Esophagus muscularis mucosa (tissue), 4 donors: ENCODE measurements at places on chromosomes 12 and 14. TPM values are rescaled to one million over a fixed set of nuclear protein-coding genes. Genes with fewer than 3 reads are reported as not detected.

- no peak for DNase-seq
Observed at GRCh38 chr14:89773644-89774316, 180.8 kb downstream of the EFCAB11 start.

GRCh38 chr12:113497693-113498092 lies 26.0 kb upstream of the LHX5 start:
- DNase-seq = no peak

DNA sequence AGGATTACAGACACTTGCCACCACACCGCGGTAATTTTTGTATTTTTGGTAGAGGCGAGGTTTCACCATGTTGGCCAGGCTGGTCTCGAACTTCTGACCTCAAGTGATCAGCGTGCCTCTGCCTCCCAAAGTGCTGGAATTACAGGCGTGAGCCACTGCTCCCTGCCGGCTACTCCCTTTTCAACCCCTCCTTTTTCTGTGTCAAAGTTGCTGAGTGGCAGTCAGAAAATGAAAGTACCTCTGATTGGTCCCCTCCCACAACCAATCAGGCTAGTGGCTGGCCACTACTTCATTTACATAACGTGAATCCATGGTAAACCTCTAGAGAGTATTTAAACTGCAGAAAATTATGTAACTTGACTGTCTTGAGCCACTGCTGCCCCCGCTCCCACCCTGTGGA lies 5.9 kb downstream of the RESF1 start:
- no peak for DNase-seq

DNA sequence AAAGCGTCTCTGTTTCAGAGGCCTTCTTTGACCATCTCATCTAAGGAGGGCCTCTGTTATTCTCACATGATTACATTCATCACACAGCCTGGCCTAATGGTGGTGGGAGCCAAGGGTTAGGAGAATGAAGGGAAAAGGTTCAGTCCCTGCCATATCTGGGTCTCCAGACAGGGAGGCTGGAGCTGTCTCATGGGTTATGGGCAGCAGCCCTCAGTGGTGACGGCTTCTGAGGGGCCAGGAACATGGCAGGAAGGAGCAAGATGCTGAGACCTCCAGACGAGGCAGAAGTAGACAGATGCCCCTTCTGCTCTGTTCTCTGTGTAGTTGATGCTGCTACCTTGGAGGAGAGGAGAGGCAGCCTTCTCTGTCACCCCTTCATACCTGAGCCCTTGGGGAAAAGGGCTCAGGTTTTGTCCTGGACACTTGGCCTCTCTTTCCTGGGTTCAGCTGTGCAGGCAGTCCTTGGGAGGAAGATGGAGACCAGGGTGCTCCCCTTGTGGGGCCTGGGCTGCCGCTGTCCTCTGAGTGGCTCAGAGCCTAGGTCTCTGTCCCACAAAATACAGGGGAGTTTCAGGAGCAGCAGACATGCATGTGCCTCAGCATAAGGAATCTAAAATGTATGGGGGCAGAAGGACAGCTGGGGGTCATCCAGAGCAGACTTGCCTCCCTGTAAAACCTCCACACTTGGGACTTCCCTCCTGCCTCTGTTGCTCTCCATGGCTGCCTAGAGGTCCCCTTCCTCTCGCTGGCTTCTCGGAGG lies 3.6 kb downstream of the IFI27L2 start:
- DNase-seq = peak; percentile 89

DNA sequence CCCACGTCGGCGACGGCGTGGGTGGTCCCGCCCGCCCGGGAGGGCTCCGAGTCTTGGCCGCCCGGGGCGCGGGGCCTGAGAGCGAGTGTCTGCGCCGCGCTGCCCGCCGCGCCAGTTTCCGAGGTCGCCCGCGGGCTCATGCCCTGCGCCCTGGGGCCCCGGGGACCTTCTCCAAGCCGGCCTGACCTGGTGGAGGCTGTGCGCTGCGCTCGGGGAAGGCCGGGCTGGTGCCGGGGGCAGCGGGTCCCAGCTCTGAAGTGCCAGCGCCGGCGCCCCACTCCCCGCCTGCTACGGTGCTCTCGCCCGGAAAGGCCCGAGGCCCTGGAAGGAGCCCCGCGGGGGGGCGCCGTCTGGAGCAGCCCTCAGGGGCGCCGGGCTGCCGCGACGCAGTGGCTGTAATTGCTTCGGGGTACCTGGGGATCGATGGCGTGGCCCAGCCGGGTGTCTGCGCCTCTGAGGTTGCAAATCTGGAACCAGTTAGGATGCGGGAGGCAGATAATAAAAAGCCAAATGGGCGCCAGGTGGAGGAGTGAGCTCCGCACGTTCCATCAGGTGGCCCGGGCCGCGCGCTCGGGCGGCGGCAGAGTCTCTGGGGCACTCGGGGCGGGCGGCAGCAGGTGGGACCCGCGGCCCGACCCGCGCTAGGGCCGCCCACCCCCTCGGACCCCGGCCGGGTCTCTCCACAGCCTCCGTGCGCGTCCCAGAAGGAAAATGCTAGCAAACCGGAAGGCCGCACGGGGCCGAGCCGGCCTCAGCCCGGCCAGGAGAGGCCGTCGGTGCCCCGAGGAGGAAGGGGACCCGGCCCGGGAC lies 102.3 kb upstream of the DIO3 start:
- DNase-seq = no peak

DNA sequence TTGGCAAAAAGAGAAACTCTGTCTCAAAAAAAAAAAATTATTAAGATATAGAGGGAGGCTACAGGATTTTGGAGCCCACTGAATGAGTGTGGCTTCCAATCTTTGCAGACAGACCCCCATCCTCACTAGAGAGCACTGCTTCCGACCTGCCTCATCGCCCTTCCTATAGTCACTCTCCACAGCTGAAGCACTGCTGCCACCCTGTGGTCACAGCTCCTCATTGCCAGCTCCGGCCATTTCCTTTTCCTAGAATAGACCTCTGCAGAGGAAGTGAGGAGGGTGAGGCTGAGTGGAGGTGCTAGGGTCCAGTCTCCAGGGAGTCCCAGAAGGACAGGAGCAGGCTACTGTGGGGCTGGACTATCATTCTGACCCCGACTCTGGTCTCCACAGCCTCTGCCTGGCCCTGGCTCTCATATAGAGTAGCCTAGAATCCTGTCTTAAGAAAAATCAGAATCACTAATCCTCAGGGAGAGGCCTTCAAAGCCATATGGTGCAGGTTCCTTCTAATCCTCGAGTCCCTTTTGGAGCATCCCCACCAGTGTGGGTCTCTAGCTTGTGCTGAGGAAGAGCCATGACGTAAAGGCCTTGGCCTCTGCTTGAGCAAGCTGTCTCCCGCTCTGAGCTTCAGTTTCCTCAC lies 1.4 kb upstream of the NPFF start:
- peak; percentile 97 for DNase-seq

DNA sequence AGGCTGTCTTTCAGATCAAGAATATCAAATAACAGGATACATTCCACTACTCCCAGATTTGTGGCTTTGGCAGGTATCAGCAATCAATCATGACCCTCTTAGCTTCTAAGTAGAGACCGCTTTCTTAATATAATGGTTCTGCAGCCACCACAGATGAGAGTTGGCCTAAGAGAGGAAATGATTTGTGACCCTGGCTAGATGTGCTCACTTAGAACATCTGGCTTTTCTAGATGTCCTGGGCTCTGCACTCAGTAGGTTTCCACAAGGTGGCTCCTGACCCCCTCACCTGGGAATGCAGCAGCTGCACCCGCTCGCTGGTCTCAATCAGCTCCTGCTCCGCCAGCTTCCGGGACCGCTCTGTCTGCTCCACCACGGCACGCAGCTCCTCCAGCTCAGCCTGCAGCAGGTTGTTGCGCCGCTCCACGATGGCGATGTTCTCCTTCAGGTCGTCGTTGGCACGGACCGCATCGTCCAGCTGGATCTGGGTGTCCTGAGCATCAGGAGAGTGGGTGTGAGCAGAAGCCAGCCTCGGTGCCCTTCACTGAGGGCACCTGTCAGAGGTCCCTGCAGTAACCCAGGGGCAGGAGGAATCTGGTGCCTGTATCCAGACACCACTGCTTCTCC lies 8.9 kb downstream of the CMTM5 start:
- no peak for DNase-seq

DNA sequence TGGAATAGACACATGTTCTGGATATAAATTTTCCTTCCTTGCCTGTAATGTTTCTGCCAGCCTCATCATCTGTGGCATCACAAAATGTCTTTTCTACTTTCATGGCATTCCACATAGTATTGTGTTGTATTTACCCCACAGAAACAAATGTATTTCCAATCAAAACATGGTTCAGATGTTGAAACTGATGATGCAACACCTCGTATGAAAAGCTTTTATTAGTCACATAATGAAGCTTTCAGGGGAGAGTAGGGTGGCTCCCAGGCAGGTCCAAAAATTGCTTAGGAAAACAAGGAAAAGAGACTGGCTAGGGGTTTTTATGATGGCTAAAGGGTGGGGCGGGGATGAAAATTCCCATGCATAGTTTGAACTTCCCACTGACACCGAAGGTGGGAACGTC lies 29.1 kb upstream of the ZNF641 start:
- no peak for DNase-seq

GRCh38 chr14:64550621-64551333 lies 1.0 kb downstream of the PPP1R36 start:
- no peak for DNase-seq

The SERPINA5 gene
- 5.1 TPM for total RNA-seq

The FAM222A gene
- 0.42 TPM for total RNA-seq

The BLOC1S1 gene
- total RNA-seq = 227 TPM

The HOXC10 gene
- not detected for total RNA-seq

The VRTN gene
- total RNA-seq = not detected

The TMEM260 gene
- 10.0 TPM for total RNA-seq

The TAS2R14 gene
- 3.3 TPM for total RNA-seq
